Right atrium auricular region (tissue), 2 donors: ENCODE measurements at places on chromosomes 6 and 20.

DNA sequence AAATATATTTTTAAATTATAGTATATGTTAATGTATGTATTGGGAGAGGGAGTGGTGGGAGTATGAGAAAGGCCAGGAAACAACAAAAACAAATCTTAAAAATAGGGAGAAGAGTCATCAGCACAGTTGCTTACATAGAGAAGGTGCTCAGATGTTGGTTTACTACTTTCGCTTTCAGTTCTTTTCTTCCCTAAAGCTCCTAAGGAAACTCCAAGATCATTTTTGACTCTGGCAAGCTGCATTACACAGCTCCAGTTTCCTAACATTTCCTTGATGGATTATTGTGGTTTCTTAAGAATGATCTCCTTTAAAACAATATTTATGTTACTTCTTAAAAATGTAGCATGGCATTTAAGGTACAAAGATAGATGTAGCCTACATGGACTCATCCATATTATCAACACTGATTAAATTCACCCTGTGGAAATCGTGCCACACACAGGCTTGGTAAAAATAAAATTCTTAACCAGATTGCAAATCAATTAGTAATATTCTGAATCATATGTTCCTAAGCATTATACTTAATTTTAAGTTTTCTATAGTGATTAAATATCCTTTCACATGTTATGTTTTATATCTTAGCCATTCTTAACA lies 118.0 kb upstream of the MAN1A1 start:
- no peak for DNase-seq

DNA sequence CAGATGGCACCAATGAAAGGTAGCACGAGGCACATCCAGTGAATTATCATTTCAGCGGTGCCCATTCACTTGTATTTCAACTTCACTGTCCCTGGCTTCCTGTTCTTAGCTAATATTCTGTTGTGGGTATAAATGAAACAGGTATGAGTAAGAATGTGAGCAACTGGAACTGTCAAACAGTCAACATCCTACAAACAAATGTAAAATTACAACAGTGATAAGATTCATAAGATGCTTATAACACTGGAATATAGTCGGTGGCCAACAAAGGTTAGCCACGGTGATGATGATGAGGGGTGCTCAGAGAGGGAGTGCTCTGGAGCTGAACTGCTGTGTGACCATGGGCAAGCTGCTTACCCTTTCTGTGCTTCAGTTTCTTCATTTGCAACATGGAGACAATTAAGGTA lies 74.9 kb upstream of the TOX2 start:
- peak; percentile 2 for DNase-seq

- DNase-seq = no peak
Measured at GRCh38 chr20:39568109-39568508, 606.0 kb downstream of the DHX35 start.

DNA sequence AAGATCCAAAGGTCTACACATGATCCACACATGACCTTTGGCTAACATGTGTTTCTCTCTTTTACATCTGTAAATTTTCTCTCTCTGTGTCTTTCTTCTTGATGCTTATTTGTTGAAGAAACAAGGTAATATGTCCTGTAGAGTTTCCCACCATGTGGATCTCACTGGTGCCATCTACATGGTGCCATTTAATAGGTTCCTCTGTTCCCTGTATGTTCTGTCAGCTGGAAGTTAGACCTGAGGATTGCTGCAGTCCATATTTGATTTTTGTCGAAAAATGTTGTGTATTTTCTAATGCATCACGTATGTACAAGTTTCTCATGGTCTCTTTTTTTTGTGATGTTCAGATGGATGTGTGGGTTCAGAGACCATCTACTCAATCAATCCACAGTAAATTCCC lies 30.0 kb downstream of the FOXA2 start:
- DNase-seq = no peak

- DNase-seq = no peak
Measured at GRCh38 chr20:41274152-41274551, 43.4 kb downstream of the ZHX3 start.

- DNase-seq = no peak
Measured at GRCh38 chr6:72677740-72678139, 55.9 kb downstream of the KCNQ5 start.

- no peak for DNase-seq
Measured at GRCh38 chr20:48298851-48299484, 513.7 kb upstream of the SULF2 start.

- no peak for DNase-seq
Measured at GRCh38 chr6:107728564-107728897, 95.6 kb downstream of the SCML4 start.

- no peak for DNase-seq
Measured at GRCh38 chr6:97626671-97627441, 343.8 kb upstream of the MMS22L start.

- DNase-seq = no peak
Measured at GRCh38 chr20:57342829-57343228, 8.2 kb upstream of the RAE1 start.

- DNase-seq = no peak
Measured at GRCh38 chr6:39137245-39137644, 22.3 kb upstream of the SAYSD1 start.

GRCh38 chr6:89100114-89100513 lies 17.8 kb downstream of the SRSF12 start:
- no peak for DNase-seq

DNA sequence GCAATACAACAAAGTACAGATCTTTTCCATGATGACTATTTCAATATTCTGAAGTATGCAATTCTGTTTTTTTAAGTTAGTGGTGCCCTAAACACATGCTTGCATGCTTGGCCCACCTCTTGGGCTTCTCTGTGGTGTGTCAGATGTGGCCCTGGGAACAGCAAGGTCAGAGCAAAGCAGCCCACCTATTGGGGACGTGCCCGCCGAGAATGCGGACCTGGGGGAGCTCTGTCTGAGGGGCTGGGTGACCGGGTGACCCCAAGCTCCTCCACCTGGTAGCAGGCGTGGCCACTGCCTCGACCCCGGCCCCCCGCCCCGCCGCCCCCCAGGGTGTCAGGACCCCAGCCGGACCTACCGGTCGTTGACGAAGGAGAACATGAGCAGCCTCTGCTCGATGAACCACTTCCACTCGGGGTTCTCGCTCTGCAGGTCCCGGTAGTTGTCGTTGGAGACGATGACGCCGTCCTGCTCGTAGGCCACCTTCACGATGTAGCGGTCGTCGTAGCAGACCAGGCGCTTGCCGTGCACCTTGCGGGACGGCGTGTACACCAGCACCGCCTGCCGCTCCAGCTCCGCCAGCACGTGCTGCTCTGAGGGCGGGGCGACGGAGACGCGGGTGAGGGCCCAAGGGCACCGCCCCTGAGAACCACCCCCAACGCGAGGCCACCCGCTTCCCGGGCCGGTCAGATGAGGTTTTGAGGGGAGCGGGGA lies 28.3 kb downstream of the ZC3H12D start:
- DNase-seq = no peak

GRCh38 chr20:9576695-9577094 lies 62.3 kb downstream of the LAMP5 start:
- DNase-seq = no peak

DNA sequence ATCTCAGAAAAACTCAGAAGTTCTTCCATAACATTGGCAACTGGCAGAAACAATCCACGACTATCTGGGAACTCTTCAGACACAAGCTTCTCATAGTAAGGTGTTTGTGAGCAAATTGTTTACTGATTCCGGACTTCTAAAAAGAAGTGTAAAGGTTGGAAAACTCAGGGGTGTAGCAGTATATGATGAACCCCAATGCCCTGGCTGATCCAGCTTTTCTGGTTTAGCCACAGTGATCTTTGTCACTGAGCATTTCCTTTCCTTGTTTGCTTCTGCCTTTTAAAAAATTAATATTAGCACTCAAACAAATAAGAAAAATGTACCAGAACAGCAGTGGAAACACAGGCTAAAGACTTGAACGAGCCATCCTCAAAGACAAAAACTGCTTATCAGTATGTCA lies 4.9 kb downstream of the RGS17 start:
- DNase-seq = no peak

DNA sequence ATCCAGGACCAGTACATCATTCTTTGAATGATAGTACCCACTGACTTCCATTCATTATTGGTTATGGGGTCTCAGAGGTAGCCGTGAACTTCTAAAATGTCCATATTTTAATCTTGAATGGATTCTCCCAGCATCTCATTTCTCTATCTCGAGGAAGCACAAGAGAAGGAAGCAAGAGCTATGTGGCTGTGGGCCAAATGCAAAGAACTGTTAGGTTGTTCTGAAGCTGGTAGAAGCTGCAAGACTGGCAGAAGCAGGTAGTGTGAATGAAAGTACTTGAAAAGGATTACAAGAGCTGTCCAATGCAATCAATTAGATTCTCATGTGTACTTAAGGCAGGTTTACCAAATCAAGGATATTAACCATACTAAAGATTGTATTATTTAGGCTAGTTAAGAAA lies 1131.8 kb downstream of the GRIK2 start:
- DNase-seq = no peak

- DNase-seq = no peak
Measured at GRCh38 chr20:15113144-15113773, 775.8 kb upstream of the FLRT3 start.

DNA sequence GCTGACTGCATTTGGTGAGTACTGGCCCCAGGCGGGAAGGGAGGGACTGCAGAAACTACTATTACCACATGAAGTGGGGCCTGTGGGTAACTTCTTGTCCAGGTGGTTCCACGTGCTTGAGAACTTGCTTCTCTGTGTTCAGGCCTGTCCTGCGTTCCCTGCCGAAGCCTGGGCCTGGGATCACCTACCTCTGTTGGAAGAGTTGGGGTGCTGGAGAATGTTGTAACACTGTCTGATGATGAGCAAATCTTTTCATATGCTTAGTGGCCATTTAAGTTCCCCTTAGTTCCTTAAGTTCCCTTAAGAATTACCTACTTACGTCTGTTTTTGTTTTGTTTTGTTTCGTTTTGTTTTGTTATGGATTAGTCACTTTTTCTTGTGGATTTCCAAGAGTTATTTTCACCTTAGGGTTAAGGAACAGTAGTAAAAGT lies 154.4 kb downstream of the DTNBP1 start:
- DNase-seq = no peak

- no peak for DNase-seq
Measured at GRCh38 chr6:148448369-148449012, 105.9 kb downstream of the SASH1 start.

DNA sequence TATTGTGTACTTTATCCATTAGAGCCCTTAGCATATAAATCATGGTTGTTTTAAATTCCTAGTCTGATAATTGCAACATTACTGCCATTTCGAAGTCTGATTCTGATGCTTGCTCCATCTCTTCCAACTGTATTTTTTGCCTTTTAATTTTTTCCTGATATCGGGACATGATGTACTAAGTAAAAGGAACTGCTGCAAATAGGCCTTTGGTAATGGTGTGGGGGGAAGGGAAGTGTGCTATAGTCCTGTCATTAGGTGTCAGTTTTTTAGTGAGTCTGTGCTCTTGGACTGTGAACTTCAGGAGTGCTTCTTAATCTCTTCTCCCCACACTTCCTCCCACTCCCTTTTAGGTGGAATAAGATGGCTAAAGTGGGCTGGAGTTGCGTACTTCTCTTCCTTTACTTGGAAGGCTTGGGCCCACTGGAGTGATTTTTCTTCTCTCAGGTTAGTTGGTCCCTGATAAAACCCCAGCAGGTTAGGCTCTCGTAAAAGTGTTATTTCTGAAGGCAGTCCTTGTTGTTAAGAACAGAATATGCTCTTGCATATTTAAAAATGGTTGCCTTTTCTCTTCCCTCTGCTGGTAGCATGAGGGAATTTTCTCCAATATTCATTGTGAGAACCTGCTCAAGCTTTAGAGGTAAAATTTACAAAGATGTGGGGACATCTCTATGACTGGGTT lies 18.1 kb downstream of the STXBP5 start:
- no peak for DNase-seq

GRCh38 chr6:156686301-156686994 lies 90.7 kb upstream of the ARID1B start:
- no peak for DNase-seq

DNA sequence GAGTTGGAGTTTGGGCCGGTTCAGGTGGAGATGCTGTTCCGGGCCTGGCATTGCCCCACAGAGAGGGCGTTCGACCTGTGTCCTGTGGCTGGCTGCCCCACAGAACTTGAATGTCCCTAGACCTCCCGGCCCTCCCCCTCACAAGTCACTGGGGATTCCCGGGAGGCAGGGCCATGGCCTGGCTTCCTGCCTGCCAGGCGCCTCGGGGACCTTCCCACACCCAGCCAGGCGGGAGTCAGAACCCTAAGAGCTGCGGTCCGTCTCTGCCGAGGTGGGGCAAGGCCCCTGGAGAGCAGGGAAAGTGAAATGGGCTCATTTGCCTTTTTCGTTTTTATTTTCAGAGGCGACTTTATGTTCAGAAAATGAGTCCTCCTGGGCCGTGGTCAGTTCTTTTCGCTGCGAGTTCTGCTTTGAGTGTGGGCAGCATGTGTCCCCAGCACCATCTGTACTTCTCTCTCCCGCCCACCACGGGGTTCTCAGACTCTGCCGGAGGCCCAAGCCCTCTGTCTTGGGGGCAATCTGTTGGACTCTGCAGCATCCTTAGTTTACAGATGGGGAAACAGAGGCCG lies 8.5 kb downstream of the RBM38 start:
- no peak for DNase-seq

- no peak for DNase-seq
Measured at GRCh38 chr20:2738331-2739041, 45.9 kb downstream of the EBF4 start.

GRCh38 chr20:24147479-24147878 lies 158.9 kb upstream of the GGTLC1 start:
- DNase-seq = peak; percentile 16

GRCh38 chr20:31922181-31922580 lies 29.7 kb downstream of the PDRG1 start:
- no peak for DNase-seq

DNA sequence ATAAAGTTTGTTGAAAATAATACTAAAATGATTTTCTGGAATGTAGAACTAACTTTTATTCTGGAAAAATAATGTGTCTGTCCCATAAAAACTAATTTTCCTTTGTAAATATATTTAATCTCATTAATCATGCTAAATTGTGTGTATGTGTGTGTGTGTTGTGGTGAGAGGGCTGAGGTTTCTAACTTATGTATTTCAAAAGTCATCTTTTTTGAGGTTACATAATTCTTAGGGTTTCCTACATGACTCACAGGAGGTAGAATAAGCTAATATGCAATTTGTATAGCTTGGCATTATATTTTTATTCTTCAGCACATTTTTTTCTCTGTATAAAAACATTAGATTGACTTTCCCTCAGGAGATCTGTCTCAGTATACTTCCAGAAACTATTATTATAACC lies 64.1 kb upstream of the CLVS2 start:
- no peak for DNase-seq
